ENCODE measurements at places on chromosomes 3 and 15. TPM values are rescaled to one million over a fixed set of nuclear protein-coding genes. Genes with fewer than 3 reads are reported as not detected.

GRCh38 chr3:190306513-190307163 lies 15.6 kb downstream of the CLDN1 start:
- peak; percentile 12 for DNase-seq
- H3K36me3 ChIP-seq: no peaks in the 10 kb centered on the region
- H3K4me3 ChIP-seq: peak overlapping the region; percentile 55
- peak overlapping the region; percentile 39 for H3K27ac ChIP-seq
- H3K27me3 ChIP-seq: no peaks in the 10 kb centered on the region

DNA sequence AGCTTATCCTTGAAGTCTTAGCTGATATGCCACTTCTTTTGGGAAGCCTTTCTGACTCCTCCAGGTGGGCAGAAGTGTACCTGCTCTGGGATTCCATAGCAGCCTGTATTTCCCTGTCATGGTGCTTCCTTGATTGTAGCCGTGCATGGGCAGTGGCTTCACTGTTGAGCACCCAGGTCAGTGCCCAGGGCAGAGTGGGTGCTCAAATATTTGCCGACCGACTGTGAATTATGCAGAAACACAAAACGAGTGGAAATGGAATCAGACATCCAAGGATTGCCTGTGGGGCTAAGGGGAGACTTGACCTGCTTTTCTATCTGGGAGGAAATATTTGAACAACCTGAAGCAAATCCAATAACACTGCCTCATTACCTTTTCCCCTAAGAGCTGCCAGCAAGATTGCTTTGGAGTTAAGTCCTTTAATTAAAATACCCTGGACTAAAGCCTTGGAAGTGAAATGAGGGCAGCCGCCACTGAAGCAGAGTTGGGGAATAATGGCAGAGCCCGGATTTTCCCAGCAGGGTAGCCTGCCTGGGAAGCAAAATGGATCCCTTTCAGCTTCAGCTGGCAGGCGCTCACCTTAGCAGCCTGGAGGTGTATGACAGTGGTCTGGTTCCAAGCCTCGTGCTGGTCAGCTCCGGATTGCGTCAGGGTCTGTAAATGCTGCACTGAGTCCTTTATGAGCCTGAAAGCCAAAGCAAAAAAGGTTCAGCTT lies 14.9 kb downstream of the ACOX2 start:
- peaks cover 13% of the 10 kb centered on the region for H3K4me1 ChIP-seq
- H3K36me3 ChIP-seq: no peaks in the 10 kb centered on the region
- H3K4me3 ChIP-seq: no peak overlapping the region
- no peak for DNase-seq

GRCh38 chr3:123094516-123095313 lies 27.9 kb downstream of the PDIA5 start:
- DNase-seq: no peak
- H3K27me3 ChIP-seq: no peaks in the 10 kb centered on the region
- peaks cover 4% of the 10 kb centered on the region for H3K4me1 ChIP-seq
- H3K36me3 ChIP-seq: peaks cover 10% of the 10 kb centered on the region
- H3K4me3 ChIP-seq: no peak overlapping the region
- no peak overlapping the region for H3K27ac ChIP-seq

GRCh38 chr3:70519913-70520659 lies 207.6 kb upstream of the MDFIC2 start:
- no peak for DNase-seq
- H3K36me3 ChIP-seq: no peaks in the 10 kb centered on the region
- no peak overlapping the region for H3K4me3 ChIP-seq
- peaks cover 20% of the 10 kb centered on the region for H3K27me3 ChIP-seq
- no peak overlapping the region for H3K27ac ChIP-seq

DNA sequence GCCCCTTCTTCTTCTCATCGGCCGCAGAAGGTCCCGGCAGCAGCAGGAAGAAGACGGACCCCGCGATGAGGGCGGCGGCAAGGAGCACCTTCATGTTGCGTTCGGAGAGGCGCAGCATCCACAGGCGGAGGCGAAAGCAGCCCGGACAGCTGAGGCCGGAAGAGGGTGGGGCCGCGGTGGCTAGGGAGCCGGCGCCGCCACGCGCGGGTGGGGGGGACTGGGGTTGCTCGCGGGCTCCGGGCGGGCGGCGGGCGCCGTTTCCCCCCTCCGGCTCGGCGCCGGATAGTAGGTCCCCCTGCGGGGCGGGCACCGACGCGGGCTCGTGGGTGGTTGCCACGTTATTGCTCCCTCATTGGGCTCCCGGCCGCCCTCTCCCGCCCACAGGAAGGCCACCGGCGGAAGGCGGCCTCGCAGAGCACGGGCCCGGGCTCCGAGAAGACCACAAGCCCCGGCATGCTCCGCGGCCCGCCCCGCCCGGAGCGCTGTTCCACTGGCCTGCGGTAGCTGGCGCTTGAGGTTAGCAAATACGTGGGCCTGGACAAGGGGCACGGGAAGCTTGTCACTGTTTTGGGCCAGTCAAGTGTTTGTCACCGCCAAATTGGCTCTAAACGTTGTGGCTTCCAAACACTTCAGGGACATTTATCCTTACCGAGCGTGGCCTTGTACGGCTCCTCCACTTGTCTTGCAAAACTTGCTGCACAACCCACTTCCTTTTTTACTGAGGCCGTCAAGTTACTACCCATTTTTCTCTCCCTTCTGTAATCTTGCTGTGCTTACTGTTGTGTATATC lies at the start of gene PPIB:
Gene PPIB (minus strand): TSS at position 154 of the 790 bp plus-strand sequence. CDS start 36 bp downstream, at position 118.
- H3K4me3 ChIP-seq: peak within 1 kb of the TSS; percentile 88
- no peaks in the 10 kb centered on the region for H3K27me3 ChIP-seq
- peak; percentile 99 for DNase-seq
- peak within 1 kb of the TSS; percentile 94 for H3K27ac ChIP-seq
- H3K36me3 ChIP-seq: peaks cover 16% of the 10 kb centered on the region

DNA sequence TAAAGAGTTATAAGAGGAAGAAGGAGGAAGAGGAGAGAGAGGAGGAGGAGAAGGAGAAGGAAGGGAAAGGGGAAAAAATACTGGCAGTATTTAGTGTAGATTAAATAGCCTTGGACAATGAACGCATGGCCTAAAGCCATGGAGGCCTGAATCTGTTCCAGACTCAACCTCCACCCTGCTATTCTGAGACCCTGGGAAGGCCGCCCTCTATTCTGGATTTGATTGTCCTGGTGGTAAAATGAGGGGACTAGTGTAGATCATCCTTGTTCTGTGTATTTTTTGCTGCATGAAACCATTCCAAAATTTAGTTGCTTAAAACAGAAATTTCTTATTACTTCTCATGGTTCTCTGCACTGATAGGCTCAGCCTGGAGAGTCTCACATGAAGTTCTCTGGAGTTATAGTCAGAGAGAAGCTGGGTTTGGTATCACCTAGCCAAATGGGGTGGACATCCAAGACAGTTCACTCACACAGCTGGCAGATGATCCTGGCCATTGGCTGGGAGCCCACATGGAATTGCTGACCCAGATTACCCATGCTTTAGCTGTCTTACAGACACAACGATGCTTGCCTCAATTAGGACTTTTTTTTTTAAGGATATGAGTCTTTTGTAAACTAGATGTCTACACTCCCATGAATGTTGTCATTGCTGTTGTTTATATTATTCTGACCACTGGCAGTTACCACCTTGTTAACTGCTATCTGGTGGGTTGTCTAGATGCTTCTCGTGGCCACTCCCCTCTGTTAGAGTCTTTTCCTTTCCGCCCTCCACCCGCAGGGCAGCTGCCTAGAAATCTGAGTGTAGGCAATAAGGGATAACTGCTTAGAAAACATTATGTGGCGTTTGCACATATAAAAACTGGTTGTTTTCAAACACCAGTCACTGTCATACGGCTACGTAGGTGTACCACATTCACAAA lies 149.9 kb downstream of the SST start:
- DNase-seq: no peak
- H3K4me3 ChIP-seq: no peak overlapping the region
- no peaks in the 10 kb centered on the region for H3K4me1 ChIP-seq
- no peak overlapping the region for H3K27ac ChIP-seq
- H3K36me3 ChIP-seq: no peaks in the 10 kb centered on the region
- peaks cover 7% of the 10 kb centered on the region for H3K27me3 ChIP-seq

- no peaks in the 10 kb centered on the region for H3K36me3 ChIP-seq
- H3K4me3 ChIP-seq: no peak overlapping the region
- H3K27ac ChIP-seq: no peak overlapping the region
- H3K27me3 ChIP-seq: no peaks in the 10 kb centered on the region
- no peak for DNase-seq
- peaks cover 11% of the 10 kb centered on the region for H3K4me1 ChIP-seq
Observed at GRCh38 chr3:193772422-193772763, 179.4 kb downstream of the OPA1 start.

DNA sequence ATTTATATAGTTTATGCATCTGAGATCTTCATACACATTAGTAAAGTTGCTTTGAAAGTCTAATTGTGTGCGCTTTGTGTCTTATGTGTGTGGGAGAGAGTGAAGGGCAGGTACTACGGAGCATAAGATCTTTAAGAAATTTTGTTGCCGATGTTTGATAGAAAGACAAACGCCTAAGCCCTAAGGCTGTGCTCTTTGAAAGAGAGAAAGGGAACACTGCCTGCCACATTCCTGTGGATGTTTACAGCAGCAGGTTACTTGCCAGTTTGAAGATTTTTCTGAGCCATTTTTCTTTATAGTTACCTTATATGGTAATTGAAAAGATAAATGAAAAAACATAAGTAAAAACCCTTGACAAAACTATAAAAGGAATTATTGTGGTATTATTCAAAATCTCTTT lies 17.0 kb downstream of the DTWD1 start:
- H3K36me3 ChIP-seq: peaks cover 12% of the 10 kb centered on the region
- DNase-seq: no peak
- no peaks in the 10 kb centered on the region for H3K27me3 ChIP-seq
- no peak overlapping the region for H3K4me3 ChIP-seq

DNA sequence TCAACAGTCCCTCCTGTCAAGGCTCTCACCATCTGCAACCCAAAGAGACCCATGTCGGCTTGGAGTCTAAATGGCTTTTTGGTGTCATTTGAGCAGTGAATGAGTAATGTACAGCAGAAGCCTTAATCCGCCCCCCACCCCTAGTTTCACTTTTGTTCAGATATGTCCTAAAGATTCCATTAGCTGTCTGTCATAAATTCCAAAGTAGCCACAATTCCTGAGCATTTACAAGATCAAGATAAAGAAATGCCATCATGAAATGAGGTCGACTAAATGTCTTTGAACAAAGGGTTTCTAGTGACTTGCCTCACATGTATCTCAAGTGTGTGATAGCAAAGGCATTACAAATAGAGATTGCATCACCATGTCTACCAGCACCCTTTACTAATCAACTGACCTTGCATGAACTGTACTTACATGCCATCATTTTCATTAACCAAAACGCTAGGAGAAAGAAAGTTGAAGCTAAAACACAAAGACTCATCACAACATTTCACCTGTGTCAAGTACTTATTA lies 123.8 kb upstream of the PHLDB2 start:
- H3K27ac ChIP-seq: no peak overlapping the region
- H3K4me3 ChIP-seq: no peak overlapping the region
- no peaks in the 10 kb centered on the region for H3K36me3 ChIP-seq
- H3K27me3 ChIP-seq: no peaks in the 10 kb centered on the region
- peaks cover 29% of the 10 kb centered on the region for H3K4me1 ChIP-seq

DNA sequence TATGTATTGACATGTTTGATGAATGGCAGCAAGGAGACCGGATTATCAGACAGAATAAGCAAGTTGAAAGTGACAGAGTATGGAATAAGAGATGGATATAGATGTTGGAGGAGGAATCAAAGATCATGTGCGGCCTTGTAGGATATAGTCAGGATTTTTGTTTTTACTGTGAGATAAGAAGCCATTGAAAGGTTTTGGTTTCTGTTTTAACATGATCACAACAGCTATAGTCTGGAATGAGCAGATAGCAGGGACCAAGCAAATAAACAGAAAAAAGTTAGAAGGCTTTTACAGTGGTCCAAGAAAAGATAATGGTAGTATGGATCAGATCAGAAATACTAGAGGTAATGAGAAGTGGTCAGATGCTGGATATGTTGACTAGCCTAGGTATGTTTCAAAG lies 52.6 kb downstream of the SLC12A6 start:
- no peaks in the 10 kb centered on the region for H3K27me3 ChIP-seq
- H3K36me3 ChIP-seq: peaks cover 1% of the 10 kb centered on the region
- H3K4me1 ChIP-seq: peaks cover 17% of the 10 kb centered on the region
- peak overlapping the region; percentile 3 for H3K27ac ChIP-seq

DNA sequence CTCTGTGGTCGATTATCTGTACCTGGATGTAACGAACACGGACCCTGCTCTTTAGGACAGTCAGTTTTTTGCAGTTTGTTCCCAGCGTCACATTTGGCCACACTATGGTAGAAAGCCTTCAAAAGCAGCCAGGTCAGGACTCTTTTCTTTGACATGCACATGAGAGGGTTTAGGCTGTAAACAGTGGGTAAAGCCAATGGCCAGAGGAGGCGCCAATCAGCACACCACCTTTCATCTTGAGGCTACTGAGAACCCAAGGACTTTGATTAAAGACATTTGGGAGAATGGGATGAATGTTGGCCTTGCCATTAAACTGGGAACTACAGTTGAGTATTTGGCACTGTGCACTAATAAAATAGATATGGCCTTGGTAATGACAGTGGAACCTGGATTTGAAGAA lies 225.9 kb downstream of the OXSM start:
- H3K4me3 ChIP-seq: no peak overlapping the region
- H3K36me3 ChIP-seq: no peaks in the 10 kb centered on the region
- no peak for DNase-seq

- no peaks in the 10 kb centered on the region for H3K4me1 ChIP-seq
- H3K27me3 ChIP-seq: peaks cover 5% of the 10 kb centered on the region
- DNase-seq: no peak
- H3K36me3 ChIP-seq: no peaks in the 10 kb centered on the region
- H3K27ac ChIP-seq: no peak overlapping the region
- no peak overlapping the region for H3K4me3 ChIP-seq
Observed at GRCh38 chr3:137926991-137927390, 83.0 kb upstream of the CLDN18 start.

DNA sequence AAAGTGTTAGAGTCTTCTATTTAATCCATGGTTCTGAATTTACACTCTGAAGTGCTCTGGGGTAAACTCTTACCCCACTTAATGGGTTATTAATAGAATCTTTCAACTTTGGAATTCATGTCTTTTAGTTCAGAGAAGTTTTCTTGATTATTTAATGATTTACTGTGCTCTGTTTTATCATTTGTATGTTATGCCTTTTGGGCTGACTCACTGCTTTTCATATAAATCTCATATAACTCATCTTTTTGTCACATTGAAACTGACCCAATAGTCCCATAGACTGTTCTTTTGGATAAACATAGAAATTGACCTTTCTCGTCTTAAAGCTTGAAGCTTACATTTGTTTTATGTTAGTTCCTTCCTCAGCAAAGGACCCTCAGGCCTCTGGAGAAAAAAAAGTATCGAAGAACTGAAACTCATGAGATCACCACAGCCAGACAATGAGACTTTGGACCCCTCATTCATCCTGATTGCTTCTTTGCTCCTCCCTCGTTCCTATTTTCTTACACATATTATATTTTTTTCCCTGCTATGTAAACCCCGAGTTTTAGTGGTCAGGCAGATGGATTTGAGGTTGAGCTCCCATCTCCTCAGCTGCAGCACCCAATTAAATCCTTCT lies 229.1 kb upstream of the CBLB start:
- DNase-seq: no peak
- no peak overlapping the region for H3K4me3 ChIP-seq
- no peaks in the 10 kb centered on the region for H3K27me3 ChIP-seq
- H3K4me1 ChIP-seq: peaks cover 12% of the 10 kb centered on the region
- H3K36me3 ChIP-seq: peaks cover 21% of the 10 kb centered on the region
- H3K27ac ChIP-seq: no peak overlapping the region

Gene GALNT15
- 0.30 TPM for total RNA-seq

Gene RGMA
- total RNA-seq: 1.7 TPM

Gene UROC1
- total RNA-seq: not detected

Gene ZPLD1
- 0.17 TPM for total RNA-seq

Gene DZIP3
- 21.2 TPM for total RNA-seq

Measured in activated T-cell treated with anti-CD3 and anti-CD28 coated beads, Interleukin-2, amount 50 U/mL, for 72 hours (primary cell).